ENCODE measurements at places on chromosomes 5 and 9.

DNA sequence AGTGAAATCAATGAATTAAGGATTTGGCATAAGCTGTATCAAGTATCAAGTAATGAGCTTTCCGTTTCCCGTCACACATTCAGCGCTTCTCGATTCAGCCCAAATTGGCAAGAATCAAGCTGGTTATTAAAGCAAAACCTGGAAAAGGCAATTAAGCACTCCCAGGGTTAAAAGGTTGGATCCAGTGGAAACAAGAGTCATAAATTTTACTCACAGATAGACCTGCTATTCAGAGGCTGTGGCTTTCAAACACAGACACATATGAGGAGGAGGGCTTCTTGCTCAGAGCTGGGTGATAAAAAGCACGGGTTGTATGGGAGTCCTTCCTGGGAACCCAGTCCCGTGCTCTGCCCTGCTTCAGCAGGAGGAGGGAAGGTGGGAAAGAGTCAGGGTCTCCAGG, 112.3 kb upstream of the CXCL14 start:
- no peak for ATAC-seq

DNA sequence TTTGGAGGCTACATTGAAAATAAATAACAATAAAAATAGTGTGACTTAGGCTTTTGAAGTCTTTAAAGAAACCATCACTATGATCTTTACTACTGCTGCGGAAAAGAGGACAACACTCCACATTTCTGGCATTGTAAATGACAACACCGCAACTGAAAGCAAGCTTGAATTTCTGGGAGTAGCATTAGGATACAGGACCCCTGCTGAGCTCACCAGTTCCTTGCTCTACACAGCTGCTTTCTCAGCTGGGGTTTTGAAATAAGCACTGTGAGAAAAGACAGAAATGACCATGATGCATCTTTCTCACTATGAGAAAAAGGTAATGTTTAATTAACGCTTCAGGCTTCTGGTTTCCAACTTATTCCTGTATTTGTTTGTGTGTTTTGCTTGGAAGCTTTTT, 168.0 kb downstream of the TAF11L14 start:
- ATAC-seq = no peak

DNA sequence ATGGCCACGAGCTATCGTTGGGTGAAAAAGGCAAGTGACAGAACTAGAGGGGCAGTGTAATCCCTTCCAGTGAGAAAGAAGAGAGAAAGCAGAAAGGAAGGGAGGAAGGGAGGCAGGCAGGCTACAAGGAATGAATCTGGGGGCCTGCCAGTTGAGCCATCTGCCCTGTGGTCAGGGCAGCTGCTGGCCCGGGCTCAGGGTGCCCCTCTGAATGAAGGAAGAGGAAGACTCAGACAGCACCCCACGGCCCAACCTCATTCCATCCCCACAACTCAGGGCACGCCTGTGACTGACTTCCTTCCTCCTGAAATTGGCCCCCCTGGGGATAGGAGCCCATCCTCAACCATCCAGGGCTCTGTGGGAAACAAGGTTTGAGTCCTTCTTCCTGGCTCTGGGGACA, 20.3 kb upstream of the FLT4 start:
- ATAC-seq = no peak

DNA sequence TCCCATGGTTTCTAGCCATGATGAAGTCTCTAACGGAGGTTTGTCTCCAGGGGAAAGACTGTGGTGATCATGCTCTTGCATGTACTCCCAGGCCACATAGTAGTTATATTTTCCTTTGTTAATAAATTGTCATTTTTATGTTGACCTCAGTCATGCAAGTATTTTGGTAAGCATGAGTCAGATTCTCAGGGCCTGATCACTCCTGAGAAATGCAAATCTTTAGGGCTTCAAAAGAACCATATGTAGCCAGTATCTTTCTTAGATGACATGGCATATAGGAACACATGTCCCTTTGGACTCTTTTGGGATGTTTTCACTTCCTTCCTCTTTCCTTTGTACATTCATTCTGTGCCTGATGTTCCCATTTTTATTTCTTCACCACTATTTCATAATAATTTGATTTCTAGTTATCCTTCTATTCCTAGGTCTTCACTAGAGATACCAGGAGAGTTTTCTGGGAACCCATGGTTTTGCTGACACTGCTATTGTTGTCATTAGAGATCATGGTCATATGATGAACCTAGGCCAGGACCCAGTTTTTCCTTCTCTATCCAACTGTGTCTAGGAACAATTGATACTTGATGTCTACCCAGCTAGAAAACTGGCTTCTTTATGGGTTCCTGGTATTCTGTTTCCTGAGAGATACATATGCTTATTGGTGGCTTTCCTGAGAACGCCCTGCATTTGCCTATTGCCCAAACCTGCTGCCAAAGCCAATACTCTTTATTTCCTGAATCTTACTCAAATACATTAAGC, 248.1 kb upstream of the NREP start:
- no peak for ATAC-seq

- ATAC-seq = no peak
Observed at GRCh38 chr9:5920860-5921328, 30.2 kb downstream of the MLANA start.

DNA sequence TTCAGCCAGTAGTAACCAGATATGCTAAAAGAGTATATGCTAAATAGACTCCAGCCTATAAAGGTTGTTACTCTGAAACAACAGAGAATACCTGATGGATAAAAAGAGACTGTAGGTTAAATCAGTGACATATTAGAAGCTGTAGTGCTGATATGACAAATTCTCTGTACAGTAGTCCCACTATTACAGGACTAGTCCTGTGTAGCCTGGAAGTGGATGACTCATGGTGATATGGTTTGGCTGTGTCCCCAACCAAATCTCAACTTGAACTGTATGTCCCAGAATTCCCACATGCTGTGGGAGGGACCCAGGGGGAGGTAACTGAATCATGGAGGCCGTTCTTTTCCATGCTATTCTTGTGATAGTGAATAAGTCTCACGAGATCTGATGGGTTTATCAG, 276.2 kb upstream of the POU5F2 start:
- ATAC-seq = no peak

DNA sequence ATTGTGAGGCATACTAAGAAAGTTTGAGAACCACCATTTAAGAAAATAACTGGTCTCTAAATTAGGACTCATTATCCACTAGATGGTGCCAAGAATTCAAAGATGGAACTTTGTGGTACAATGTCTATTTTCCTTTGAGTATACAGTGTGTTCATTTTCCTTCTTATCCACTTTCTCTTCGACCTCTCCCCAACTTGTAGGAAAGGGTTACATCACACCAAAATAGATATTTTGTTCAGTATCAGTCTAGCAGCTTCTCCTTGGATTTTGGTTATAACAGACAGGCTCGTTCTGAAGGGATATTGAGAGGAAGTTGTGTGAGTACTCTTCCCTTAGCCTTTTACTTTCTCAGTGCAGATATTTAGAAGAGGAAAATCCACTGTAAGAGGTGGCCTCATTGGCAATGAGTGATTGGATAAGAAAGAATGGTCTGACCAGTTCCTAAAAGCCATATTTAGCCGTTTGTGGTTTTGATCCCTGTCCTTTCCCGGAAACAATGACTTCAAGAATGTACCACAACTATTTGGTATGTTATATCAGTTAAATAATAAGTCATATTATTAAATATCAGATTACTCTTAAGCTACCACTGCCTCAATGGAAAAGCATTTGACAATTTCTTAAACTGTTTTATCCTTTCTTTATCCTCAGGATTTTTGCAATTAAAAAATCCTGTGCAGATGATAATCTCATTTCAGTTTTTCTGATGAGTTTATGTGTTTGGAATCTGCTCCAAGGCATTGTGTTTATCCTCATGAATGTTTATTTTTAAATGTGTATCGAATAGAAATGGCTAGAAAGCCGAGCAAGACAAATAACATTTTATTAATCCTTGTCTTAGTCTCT, 69.0 kb upstream of the GRAMD2B start:
- no peak for ATAC-seq

DNA sequence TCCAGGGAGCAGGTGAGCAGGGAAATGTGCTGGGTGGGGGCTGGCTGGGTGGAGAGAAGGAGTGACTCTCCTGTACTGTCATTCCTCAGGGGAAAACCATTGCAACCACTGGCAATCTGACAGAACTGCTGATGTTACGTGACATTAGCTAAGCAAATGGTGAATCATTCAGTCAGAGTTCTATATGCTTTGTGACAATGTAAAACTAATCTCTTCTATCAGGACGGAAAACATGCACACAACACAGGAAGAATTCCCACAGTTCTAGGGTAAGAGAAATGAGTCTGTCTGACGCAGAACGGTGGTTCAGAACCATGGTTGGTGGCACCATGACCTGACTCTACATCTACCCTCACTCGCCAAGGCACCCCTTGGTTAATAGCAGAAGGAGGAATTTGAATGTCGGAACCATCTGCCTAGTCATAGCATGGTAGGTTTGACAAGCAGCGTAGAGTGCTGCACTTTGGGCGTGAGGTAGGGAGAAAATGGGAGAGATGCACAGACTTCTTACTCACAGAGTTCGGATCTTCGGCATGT, 243.6 kb upstream of the PANK3 start:
- ATAC-seq = peak; percentile 10

- ATAC-seq = no peak
Observed at GRCh38 chr5:156541582-156541981, 214.6 kb downstream of the SGCD start.

- no peak for ATAC-seq
Observed at GRCh38 chr9:26326563-26326962, 566.0 kb downstream of the CAAP1 start.

GRCh38 chr5:158233735-158234322, 374.9 kb upstream of the CLINT1 start:
- ATAC-seq = peak; percentile 34

GRCh38 chr9:1002678-1003077, 26.2 kb downstream of the DMRT3 start:
- peak; percentile 57 for ATAC-seq

DNA sequence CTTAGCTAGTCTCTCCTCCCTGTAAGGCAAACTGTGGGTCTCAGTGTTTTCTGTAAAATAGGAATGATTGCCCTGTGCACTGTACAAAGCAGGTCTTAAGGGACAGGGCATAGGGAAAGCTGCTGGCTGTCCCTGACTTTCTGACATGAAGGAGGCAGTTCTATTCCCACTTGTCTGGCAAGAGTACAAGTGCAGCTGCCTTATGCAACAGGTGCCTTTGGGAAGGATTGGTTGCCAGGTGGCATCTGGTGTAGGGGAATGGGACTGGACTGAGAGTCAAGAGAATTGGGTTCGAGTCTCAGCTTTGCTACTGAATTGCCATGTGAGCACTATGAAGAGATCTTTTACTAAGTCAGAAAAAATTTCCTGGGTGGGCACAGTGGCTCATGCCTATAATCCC, 10.0 kb downstream of the BSPRY start:
- ATAC-seq = no peak

GRCh38 chr9:22413884-22414283, 32.7 kb upstream of the DMRTA1 start:
- ATAC-seq = no peak

DNA sequence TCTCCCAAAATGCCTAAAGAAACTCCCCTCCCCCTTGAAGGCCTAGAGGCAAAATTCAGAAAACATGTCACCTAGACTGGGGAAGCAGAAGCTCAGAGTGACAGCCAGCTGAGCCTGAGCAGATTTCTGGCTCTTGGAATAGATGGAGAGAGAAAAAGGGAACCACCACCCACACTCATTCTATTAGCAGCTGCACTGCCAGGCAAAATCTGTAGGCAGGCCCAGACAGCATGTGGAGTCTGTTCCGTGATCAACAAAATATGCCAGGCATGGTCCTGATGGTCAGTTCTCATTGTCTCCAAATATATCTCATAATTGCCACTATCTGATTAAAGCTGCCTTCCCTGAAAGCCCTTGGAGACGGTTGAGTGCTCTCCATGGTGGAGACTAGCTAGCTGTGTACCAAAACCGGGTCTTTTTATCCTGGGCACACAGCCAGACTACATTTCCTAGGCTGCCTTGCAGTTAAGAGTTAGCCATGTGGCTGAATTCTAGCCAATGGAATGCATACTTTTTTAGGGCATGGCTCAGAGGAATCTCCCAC, 131.7 kb upstream of the GPR151 start:
- no peak for ATAC-seq

GRCh38 chr5:5320062-5320805, 102.2 kb upstream of the ICE1 start:
- ATAC-seq = no peak

DNA sequence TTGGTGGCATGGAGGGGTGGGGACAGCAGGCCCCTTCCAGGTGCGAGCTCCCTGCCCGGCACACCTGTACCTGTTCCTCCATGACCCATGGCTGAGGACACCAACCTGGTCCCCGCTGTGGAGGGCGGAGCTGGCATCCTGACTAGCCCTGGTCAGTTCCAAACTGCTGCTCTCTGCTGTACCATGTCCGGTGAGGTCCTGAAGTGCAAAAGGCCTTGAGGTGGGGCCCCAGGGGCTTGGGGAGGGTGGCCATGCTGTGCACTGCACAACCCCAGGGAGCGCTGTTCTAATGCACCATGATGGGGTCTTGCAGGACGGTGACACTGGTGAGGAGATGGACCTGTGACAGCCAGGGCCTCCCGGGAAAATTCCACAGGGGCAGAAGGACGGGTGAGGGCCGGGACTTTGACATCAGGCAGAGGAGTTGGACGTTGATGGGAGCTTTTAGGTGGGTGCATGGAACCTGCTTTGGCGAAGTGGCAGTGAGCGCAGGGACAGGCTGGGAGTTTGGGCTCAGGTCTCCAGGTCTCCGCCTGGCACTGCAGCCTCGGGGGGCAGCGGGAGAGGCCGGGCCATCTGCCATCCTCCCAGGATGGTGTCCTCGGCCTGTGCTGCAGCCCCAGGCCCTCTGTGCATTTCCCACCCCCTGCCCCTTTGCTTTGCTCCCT, 38.9 kb downstream of the COL5A1 start:
- ATAC-seq = no peak

DNA sequence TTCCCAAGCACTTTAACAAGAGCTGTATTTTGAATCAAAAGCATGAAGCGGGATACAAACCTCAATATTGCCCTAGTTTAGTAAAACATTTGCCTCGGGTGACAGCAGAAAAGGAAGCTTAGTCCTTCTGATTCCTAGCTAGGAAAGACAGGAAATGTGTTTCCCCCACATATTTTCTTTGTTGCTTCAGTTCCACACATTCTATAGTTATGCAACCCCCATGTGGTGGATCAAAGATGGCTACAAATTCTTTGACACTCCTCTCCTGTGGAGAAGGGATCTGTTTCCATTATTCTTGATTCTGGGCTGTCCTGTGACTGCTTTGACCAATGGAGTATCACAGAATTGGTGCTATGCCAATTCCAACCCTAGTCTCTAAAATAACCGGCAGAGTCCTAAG, 89.1 kb upstream of the SLC30A5 start:
- ATAC-seq = no peak

DNA sequence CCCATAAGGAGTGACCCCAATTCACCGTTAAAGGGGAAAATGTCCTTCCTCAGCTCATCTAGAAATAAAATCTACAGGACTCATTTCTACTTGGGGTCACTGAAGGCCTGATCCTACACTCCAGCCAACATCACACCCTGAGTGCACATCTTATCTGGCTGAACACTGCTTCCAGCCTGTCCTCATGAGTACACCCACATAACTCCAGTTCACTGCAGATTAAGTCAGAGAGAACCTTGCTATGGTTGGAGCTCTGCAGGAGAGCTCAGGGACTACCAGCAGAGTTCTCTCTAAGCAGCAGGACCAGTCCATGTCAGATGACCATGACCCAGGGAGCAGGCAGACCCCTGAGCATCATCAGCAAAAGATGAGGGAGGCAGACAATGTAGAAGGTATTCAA, 126.9 kb upstream of the MAP3K1 start:
- ATAC-seq = no peak

Data from stimulated activated memory B cell treated with anti-CD40 and anti-IgM and Interleukin-4, amounts not matched to agents 10 μg/mL and 1 μg/mL and 100 μg/mL, for 72 hours (primary cell).